ENCODE measurements at places on chromosomes 12 and 14. TPM values are rescaled to one million over a fixed set of nuclear protein-coding genes. Genes with fewer than 3 reads are reported as not detected.

Gene C12orf60
- total RNA-seq: 1.9 TPM

Gene GABARAPL1
- total RNA-seq: 58.0 TPM

Gene GPD1
- 0.18 TPM for total RNA-seq

Gene CELA1
- total RNA-seq: not detected

Gene MYH6
- total RNA-seq: not detected

All from myometrial cell (primary cell).